Fibroblast of the conjunctiva (primary cell): ENCODE measurements at places on chromosomes 2 and 18.

GRCh38 chr2:213016166-213016983 lies 135.0 kb downstream of the IKZF2 start:
- no peak for DNase-seq

DNA sequence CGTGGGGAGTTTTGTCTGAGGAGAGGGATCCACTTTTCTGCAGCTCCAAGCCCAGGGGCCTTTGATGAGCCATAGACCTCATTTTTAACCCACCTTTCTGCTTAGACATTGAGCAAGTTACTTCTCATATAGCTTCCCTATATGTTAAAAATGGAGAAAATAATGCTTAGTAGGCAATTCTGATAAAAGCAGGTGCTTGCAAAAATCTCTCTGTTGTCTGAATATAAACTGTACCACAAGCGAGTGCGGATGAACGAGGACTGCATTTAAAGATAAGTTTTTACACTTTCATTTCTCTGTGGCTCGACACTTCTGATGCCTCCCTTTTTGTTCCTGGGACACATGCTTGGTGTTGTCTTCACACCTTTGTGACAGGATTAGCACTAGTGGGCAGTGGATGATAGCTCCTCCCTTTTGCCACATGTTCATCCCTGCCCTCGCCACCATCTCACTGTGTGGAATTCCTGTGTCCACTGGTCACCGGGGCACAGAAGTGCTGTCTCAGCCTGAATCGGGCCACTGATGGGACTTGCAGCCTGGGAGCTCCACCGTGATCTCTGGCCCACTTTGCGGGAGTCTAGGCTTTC lies 1.6 kb downstream of the TYMS start:
- DNase-seq, result no peak

GRCh38 chr2:131044075-131044756 lies 49.0 kb downstream of the FAM168B start:
- no peak for DNase-seq

- peak; percentile 48 for DNase-seq
These were observed 745.0 kb downstream of the CBLN2 start for GRCh38 chr18:71798986-71799673.

- no peak for DNase-seq
These were observed 36.2 kb downstream of the CCDC93 start for GRCh38 chr2:117977696-117978095.

DNA sequence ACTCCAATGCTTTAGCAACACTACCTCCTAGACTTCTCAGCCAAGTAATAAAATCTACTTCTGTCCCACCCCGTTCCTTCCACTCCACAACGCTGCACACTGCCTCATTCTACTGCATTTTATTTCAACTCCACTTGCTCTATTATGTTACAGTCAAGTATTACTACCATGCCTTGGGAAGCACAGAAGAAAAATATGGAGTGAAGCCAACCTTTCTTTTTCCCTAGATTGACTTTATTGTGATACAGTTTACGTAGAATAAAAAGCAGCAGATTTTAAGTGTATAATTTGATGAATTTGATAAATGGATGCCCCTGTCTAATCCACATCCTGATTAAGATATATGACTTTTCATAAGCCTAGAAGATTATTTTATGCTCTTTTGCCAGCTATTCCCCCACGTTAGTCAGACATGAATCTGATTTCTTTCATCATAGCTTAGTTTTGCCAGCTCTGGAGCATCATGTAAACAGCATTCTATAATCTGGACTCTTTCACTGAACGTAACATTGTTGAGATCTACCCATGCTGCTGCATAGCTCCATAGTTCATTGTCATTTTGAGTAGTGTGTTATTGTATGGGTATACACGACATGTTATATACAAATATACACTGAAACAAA lies 676.8 kb upstream of the RAB6C start:
- no peak for DNase-seq

- no peak for DNase-seq
These were observed 82.1 kb downstream of the TMEM163 start for GRCh38 chr2:134636714-134637113.

DNA sequence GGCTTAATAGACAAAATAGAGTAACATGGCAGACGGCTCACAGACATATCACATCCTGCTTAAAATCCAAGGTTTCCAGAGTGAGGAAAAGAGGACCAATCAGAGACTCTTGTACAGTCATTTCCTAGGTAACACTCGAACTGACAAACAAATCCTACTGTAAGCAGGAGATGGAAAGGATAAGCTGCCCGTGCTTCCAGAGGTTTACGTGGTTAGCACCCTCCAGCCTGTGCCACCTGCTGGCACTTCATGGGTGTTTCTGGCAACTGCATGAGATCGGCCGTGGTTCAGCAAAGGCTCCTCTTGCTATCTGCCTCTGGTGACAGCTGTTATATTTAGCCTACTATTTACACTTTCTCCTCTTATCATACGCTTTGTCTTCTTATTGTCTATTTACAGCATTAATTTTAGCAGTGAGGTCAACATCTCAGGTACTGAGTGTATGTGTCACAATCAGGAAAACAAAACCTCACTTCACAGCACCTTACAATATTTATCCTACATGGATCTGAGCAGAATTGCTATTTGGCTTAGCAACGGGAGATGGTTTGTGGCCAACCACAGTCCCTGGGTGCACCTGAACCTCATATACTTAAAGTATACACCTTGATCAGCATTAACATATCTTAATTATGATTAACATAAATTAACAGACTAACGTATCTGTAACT lies 226.9 kb downstream of the TMEM163 start:
- no peak for DNase-seq

DNA sequence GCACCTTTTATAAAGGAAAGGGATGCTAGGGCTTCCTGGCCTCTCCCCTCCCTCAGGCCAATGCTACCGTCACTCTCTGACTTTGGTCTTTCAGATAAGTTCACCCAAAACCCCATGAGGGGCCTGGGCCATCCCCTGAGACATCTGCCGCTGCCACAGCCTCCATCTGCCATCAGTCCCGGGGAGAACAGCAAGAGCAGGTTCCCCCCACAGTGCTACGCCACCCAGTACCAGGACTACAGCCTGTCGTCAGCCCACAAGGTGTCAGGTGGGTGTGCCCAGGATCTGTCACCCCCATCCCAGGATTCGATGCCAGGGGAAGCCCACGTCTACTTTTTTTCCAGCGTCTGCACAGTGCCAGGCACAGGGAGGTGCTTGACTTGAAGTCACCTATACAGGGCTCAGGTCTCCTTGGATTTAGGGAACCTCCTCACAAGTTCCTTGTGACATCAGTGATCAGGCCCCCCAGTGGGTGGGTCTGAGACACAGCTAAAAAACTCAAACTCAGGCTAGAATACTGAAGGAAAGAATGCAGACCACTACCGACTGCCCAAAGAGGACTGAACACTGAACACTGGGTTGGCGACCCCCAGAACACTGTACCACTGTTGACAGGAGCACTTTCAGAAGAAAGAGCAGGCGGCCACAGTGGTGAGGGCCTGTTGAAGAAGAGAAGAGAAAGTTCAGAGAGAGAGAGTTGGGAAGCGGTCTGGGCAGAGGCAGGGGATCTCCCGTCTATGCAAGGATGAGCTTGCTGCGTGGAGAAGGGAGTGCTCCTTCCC lies 85.3 kb downstream of the EPAS1 start:
- DNase-seq, result no peak
